ENCODE measurements at places on chromosomes 4 and X. TPM values are rescaled to one million over a fixed set of nuclear protein-coding genes. Genes with fewer than 3 reads are reported as not detected.

- DNase-seq: peak; percentile 22
Observed at GRCh38 chr4:145178740-145179280, 1.6 kb downstream of the OTUD4 start.

The AKAP14 gene
- 0.55 TPM for polyA plus RNA-seq

DNA sequence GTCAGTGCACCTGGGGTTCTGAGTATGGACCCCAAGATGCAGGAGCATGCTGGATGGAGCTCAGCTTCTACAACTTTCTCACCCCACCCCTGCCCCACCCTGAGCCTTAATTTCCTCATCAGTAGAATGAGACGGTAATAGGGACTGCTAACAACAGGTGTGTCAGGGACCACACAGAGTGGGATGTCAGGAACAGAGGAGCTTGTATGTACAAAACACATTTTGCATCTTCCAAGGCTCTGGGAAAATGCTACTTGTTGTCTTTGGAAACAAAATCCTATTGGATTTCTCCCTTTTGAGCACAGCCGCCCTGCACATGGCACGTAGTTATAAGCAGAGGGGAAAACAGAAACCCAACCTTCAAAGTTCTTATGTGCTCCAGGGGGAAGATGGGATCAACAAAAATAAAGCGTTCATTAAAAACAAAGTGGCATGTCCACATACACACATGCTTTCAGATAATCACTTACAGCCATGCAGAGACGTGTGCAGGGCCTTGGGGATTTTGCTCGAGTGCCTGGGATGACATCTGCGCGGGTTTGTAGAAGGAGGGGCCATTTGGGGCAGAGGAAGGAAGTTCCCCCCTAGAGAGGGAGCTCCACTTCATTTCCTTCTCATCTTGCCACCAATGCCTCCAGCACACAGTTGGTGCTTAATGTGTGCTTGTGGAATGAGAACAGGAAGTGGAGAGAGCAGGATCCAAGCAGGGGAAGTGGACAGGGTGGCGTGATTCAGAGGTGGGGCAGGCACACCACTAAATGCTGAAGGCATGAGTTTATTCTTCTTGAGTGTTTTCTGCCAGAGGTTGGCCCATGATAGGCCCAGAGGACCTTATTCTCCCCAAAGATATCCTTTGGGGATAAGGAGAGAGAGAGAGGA lies 138.9 kb downstream of the SMIM20 start:
- DNase-seq: no peak

The PPARGC1A gene
- 32.8 TPM for polyA plus RNA-seq

- DNase-seq: no peak
Observed at GRCh38 chr4:187364851-187365250, 630.7 kb upstream of the ZFP42 start.

The HEPH gene
- polyA plus RNA-seq: 53.6 TPM

DNA sequence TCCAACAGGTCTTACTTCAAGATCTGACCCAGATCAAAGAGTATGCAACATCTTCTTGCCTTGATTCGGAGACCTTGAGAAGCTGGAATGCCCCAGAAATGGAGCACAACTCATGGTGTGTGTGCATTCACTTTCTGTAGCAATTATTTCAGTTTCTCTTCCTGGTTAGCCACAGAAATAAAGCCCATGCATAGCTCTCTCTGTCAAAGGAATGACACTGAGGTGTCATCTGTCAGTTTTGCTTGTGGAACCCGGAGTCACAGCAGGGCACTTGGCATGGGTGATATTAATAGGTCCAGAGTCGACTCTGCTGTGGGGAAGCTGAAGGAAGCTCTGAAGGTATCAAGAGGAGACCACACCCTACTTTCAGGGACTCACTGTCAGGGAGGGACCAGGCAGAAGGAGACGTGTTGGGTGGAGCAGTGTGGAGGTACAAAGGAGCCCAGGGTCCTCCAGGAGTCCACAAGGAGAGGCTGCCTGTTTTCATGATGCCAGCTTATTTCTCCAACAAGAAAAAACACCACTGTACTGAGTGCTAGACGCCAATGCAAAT lies 10.7 kb downstream of the CLNK start:
- DNase-seq: no peak

- no peak for DNase-seq
Observed at GRCh38 chrX:7263961-7264360, 116.0 kb upstream of the PUDP start.

GRCh38 chr4:8694226-8694625 lies 101.7 kb downstream of the CPZ start:
- DNase-seq: no peak

Data from left kidney (tissue), 8 donors.